ENCODE measurements at places on chromosomes 2 and 18. TPM values are rescaled to one million over a fixed set of nuclear protein-coding genes. Genes with fewer than 3 reads are reported as not detected.

The HOXD10 gene
- 5.3 TPM for total RNA-seq

The AP1S3 gene
- 26.3 TPM for total RNA-seq

The POTEJ gene
- not detected for total RNA-seq

The HOXD8 gene
- total RNA-seq, result 4.8 TPM

The SLC11A1 gene
- total RNA-seq, result 0.20 TPM

The CD207 gene
- total RNA-seq, result not detected

The MAP3K20 gene
- total RNA-seq, result 33.3 TPM

The DTNA gene
- total RNA-seq, result 0.33 TPM

The TPO gene
- total RNA-seq, result 0.08 TPM

The CREG2 gene
- 14.2 TPM for total RNA-seq

The PRKAG3 gene
- total RNA-seq, result not detected

The SLC4A3 gene
- total RNA-seq, result 2.0 TPM

The ZNF516 gene
- total RNA-seq, result 4.1 TPM

The TEX44 gene
- total RNA-seq, result not detected

The UGT1A4 gene
- total RNA-seq, result not detected
